Aorta (tissue), 5 donors: ENCODE measurements at places on chromosomes 6 and 20.
A peak's percentile ranks its signal among the peaks of the same experiment; 100 is the strongest.

GRCh38 chr20:58241766-58242465, 13.5 kb upstream of the ANKRD60 start:
- no peak for DNase-seq

DNA sequence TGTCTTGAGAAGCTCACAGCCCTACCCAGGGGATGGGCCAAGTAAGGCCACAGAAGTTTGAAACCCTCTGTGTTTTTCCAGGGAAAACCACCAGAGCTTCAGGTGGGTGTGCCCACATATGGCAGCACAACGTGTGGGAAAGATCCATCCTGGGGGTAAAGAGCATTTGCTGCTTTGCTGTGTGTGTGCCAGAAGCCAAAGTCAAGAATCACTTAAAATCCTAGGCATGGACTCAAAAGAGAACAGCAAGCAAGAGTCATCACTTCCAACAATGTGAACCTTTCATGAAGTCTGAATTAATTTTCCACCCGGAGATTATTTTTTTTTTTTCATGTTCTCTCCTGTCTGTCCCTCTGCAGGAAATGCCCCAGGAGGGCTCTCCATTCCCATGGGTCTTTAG, 308.2 kb upstream of the SGK1 start:
- DNase-seq = no peak

DNA sequence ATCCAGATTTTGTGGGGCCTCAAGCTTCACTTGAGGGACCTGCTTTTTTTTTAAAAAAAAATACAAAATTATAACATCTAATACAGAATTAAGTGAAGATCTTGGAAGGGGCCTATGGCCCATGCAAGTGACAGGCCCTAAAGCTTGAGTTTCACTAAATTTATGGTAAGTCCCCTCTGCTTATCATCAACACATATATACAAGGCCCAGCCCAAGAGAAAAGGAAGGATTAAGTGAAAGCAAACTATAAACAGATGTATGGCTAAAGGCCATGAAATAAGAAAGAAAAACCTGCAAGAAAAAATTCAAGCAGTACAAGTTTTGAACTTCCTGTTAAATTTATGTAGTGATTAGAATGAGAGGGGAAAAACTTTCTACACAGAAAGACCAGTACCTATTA, 86.8 kb downstream of the CDC40 start:
- no peak for DNase-seq

- peak; percentile 69 for DNase-seq
Measured at GRCh38 chr6:43172104-43173007, 1.3 kb downstream of the SRF start.

DNA sequence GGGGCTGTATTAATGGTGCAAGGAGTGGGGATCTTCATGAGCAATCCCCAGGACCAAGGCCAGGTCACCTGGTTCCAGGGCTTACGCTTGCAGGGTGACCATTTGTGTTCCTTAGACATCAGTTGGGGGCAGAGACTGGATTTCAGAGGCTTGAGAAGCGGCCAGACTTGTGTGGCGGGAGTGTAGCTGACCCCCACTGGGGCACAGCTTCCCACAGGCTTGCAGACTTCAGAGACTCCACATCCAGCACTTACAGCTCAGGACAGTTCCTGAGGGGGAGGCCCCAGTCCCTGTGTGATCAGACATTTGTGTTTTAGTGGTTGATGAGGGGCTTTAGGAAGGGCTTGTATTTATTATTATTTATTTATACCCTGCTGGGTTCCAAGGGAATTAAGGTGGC, 15.3 kb downstream of the TJAP1 start:
- DNase-seq = no peak

DNA sequence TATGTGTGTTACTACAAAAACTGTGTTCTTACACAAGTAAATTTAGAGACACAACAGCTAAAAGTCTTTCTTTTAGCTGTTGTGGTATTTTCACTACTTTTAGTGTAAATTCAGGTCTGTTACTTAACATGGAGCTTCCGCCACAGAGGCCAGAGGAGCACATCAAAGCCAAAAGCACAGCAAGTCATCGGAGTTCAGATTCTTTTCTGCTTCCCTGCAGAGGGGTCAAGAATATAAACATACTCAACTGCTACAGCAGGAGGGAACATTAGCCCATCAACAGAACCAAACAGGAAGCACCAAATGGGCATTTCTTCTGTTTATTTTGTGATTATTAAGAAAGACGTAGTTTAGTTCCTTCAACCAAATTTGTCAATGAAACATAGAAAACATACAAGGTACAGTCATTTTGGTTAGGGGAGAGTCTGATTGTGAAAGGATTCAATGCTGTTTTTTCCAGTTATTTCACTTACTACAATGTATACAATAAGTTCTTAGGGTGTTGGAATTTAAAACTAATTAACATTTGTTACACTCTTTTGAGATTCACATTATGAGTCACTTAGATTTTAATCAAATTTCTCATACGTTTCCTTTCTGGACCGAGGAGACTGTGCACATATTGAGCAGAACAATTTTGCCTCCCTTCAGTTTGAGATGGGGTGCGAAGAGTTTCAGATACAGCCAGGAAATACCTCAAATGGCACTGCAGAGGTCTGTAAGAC, 42.8 kb upstream of the DSE start:
- DNase-seq = no peak

GRCh38 chr6:48610846-48611245, 499.8 kb upstream of the PTCHD4 start:
- DNase-seq = no peak

DNA sequence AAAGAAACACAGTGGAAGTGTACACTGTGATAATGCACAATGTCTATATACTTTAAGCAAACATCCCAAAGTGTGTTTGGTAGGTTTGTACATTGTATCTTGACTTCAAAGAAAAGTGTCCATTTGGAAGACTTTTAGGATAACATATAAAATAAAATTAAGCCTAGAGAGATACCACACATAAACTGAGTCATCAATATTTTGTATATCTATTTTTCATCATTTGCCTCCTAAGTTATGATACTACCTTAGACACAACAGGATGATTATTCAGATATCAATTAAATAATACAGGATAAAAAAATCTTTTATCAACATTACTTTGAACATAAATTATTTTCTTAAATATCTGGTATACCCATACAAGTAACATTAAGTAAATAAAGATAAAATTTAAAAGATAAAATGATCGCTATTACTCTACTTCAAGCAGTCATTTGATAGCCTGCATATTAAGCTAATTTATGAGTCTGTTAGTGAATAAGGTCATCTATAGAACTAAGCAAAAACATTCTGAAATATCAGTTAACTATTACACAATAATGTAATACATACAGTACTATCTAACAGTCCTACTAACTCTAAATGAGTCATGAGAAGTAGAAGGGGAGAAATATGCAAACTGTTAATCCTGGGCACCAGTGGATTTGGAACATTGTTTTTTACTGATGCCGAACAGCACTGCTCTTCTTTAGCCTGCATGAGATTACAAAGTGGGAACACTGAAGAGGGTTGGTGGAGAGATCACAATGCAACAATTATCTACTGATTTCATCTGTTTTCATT, 158.4 kb upstream of the SIM1 start:
- DNase-seq = no peak

GRCh38 chr20:49490689-49491088, 8.2 kb upstream of the KCNB1 start:
- DNase-seq = no peak

DNA sequence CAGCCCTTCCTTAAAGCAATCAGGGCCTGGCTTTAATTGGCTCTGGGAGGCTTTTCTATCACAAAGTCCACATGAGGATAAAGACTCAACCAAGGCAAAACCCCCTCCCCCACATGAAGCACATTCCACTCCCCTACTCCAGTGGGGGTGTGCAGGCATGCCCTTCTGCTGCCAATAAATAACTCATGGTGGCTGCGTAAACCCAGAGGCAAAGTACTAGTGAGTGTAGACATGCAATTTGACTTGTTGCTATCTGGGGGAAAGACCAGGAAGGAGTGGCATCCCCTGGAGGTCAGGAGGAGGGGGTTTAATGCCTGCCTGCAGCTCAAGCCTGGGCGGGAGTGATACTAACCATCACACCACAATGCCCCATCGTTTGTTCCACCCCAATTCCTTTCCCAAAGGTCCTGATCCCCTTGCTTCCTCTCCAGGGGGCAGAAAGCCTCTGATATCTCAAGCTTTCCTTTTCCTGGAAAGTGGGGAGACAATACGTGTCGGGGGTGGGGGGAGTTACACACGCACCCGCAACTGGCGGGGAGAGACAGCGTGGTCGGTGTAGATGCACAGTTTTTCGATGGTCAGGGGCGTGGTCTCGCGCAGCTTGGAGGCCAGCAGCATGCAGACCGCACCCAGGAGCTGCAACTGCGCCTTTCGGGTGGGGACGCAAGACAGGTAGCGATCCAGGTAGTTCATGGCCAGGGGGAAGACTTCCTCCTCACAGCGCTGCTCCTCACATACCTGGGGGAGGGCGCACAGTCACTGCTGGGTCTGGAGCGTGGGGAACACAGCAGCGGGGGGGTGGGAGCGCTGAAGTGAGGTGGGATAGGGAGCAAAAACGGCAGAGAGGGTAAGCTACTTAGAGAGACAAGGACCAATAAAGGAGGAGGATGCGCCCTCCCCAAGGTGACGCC, 1.5 kb downstream of the CCND3 start:
- no peak for DNase-seq

GRCh38 chr6:165967810-165968407, 199.7 kb downstream of the TBXT start:
- no peak for DNase-seq

DNA sequence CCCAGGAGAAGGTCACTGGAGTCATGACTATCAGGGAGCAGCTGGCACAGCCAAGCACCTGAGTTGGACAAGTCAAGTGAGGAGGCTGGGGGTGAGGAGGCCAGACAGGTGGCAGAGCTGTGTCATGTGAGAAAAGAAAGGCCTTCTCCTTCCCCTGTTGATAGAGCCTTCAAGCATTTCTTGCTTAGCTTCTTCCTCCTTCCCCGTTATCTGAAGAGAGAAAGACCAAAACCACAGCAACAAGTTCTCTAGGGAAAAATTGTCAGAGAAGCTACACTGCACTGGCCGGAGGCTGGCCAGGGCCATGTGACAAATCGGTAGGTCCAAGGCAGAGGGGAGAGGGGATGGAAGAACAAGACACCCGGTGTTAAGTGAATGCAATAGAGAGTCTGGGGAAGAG, 202.1 kb upstream of the PRDM1 start:
- DNase-seq = no peak

- no peak for DNase-seq
Measured at GRCh38 chr20:24745206-24745605, 203.9 kb upstream of the CST7 start.

- DNase-seq = no peak
Measured at GRCh38 chr6:10310330-10310653, 104.6 kb downstream of the TFAP2A start.

- no peak for DNase-seq
Measured at GRCh38 chr6:105488516-105489215, 85.8 kb upstream of the PREP start.

- no peak for DNase-seq
Measured at GRCh38 chr20:20668639-20669038, 43.8 kb downstream of the RALGAPA2 start.

DNA sequence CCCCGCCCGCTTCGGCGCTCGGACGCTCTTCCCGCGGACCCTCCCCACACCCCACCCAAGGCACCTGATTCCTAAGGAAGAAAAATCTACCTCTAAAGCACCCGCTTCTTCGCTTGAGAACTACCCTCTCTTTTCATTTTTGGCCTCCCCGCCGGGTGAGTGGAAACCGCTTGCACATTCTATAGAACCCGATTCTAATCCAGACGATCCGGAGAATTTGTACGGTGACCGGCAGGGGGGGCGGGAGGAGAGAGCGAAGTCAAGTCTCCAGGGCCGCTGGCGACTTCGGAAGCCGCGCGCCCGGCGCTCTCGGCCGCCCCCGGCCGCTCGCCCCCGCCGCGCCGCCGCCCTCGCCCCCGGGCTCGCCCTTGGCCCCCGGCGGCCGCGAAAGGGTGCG, at the start of gene RBM24:
RBM24 (plus strand) TSS at position 262 of the 397 bp plus-strand sequence. CDS start 221 bp downstream, outside the sequence.
- peak; percentile 93 for DNase-seq

DNA sequence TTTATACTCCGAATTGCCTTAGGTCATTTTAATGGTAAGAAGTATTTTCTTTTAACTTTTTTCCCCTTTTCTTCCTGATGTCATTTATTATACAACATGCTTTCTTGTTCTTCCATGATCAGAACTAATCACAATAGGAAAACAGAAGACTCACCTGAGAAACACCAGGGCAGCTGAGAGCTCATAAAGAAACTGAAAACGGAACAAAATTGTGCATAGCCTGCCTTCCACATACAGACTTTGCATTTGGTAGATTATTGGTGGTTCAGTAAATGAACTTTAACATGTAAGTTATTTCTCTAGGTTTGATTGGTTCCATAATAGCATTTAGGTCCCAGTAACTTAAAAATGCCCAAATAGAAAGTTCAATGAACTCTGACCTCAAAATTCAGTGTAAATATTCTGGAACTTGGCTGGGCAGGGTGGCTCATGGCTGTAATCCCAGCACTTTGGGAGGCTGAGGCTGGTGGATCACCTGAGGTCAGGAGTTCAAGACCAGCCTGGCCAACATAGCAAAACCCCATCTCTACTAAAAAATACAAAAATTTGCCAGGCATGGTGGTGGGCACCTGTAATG, 161.1 kb upstream of the DTNBP1 start:
- DNase-seq = no peak

DNA sequence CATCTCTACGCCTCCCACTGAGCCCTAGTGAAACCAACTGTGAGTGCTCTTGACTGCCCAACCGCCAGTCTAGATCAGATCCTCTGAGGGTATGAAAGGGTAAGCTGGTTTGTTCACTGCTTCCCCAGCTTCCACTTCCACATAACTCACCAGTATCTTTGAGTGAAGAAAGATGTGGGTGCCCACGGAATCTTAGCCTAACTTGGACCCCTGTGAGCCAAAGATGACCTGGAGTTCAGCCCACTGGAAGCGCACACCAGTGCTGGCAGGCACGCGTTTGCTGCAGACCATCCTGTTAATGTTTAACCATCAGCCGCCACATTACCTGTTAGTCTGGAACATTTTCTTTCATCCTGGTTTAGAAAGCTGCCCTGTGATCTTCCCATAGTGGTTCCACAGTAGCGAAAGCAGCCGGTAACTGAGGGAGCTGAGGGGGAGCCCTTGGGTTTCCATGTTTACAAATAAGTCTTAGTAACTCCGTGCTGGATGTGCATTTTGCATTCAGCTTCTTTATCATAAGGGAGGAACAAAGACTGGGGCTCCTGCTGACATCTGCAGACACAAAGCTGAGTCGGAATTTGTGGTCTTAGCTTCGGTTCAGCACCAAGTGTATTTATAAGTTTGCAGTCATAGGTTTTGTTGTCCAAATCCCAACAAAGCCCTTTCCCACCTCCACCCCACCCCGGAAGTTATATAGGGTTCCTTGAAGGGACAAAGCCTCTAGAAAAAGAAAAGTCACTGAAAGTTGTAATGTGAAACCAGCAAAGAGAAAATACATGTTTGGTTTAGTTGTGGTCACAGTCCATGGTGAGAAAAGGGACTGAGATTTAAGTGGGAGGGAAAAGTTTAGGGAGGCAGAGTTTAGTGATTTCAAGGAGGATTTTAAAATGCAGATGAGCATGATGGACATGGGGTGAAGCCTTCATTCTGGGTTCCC, 71.0 kb downstream of the SSR1 start:
- DNase-seq = peak; percentile 25

- no peak for DNase-seq
Measured at GRCh38 chr6:44892579-44892978, 435.6 kb upstream of the RUNX2 start.

GRCh38 chr20:15817351-15817750, 755.9 kb downstream of the KIF16B start:
- no peak for DNase-seq
